Activated T-cell treated with anti-CD3 and anti-CD28 coated beads for 48 hours (primary cell): ENCODE measurements at places on chromosomes 11 and 22.
A peak's percentile ranks its signal among the peaks of the same experiment; 100 is the strongest.

- DNase-seq: no peak
These were observed 16.8 kb downstream of the IGF2 start for GRCh38 chr11:2122222-2122906.

DNA sequence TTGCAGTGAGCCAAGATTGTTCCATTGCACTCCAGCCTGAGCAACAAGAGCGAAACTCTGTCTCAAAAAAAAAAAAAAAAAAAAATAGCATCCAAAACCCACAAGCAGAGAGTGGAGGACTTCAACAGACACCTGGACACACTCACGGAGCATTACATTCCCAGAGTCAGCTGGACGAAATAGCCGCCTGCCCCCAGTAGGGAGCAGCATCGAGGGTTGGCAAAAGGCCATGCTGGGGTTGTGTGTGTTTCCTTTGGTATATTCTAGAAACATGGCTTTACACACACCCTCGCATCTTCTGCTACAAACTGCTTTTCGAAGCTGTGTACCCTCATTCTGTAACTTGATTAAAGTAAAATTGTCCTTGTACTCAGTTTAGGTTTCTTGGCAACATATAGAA is 5.3 kb downstream of the ADA2 start:
- peak; percentile 35 for DNase-seq

GRCh38 chr11:68524213-68524612 is 63.7 kb downstream of the PPP6R3 start:
- no peak for DNase-seq

DNA sequence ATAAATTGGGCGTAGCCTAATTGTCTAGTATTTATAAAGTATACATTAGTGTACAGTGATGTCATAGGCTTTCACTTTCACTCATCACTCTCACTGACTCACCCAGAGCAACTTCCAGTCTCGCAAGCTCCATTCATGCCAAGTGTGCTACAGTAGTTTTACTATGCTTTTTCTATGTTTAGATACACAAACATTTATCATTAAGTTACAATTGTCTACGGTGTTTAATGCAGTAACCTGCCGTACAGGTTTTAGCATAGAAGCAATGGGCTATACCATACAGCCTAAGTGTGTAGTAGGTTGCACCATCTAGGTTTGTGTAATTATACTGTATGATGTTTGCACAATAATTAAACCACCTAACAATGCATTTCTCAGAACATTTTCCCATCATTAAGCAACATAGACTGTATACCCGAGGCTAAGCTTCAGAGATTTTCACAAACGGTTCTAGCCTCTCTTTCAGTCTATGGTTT is 17.5 kb downstream of the OR9G1 start:
- DNase-seq: no peak

DNA sequence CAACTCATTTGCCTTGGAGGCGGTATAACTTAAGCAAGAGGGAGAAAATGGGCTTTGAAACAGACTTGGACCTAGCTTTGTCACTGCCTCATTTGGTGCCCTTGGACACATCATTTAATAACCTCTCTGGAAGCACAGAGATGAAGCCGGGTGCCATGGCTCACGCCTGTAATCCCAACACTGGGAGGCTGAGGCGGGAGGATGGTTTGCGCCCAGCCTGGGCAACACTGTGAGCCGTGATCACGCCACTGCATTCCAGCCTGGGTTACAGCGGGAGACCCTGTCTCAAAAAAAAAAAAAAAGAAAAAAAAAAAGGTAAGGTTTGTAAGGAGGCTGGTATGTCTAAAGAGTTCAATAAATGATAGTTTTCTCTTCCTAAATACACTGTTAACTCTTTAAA is 806 bp downstream of the COA4 start:
- DNase-seq: no peak

- no peak for DNase-seq
These were observed 861 bp upstream of the ZNRF3 start for GRCh38 chr22:28882545-28882877.

- DNase-seq: no peak
These were observed 9.0 kb downstream of the POLR3H start for GRCh38 chr22:41535244-41535643.

DNA sequence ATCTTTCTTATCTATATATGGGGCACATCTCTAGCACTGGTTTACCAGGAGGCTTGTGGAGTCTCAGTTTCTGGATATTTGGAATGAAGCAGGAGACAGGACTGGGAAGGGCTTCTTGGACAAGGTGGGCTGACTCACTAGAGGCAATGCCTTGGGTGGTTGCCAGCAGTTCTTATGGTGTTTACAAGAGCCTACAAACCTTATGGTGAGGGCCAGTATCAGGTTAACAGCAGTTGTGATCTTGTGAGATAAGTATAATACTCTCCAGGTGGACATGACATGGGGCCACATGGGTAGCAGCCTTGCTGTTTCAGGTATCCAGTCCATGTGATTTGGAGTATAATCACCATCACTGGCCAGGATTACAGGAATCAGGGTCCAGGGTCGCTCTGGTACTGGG is 10.2 kb downstream of the FUT4 start:
- no peak for DNase-seq

DNA sequence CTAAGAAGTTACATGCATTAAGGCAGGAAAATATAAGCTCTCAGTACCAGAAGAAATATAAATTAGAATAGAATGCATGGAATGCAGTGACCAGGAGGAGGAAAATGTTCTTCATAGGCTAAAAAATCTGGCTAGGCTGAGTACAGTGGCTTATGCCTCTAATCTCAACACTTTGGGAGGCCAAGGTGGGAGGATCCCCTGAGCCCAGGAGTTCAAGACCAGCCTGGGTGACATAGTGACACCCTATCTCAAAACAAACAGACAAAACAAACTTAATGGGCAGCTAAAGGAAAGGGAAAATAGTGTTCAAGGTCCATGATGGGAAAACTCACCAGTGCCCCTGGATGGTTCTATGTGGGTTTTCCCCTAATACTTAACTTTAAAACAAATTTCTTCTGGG is 78.3 kb upstream of the RASSF10 start:
- DNase-seq: no peak
